ENCODE measurements at places on chromosomes 2 and 18.
A peak's percentile ranks its signal among the peaks of the same experiment; 100 is the strongest.

- DNase-seq: no peak
Observed at GRCh38 chr18:4524096-4524495, 69.0 kb upstream of the DLGAP1 start.

DNA sequence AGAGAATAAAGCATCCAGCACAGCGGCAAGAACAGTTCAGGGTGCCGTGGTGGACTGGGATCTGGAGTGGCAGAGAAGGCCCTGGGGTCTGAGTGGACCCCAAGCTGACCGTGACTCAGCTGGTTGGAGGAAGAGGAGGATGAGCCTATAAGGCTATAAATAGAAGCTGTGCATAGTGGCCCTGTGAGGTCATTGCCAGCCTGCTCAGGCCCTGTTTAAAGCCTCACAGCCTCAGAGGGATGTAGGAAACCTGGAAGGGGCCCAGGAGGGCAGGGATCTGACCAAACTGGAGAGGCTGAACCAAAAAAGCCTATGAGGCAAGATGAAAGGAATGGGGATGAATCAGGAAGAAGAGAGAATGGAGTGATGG is 11.3 kb upstream of the DES start:
- DNase-seq: no peak

DNA sequence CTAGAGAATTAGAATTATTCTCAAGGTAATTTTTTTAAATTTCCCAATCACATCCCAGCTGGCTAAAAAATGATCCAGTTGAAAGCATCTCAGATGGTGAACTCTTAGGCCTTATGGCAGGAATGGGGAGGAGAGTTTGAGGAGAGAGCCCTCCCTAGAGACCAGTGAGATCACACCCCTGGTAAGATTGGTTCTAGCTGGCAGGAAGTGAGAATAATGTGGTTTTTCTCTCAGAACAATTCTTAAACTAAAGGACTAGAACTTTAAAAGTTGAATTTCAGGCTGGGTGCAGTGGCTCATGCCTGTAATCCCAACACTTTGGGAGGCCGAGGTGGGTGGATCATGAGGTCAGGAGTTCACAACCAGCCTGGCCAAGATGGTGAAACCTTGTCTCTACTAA is 120.2 kb downstream of the MYO3B start:
- DNase-seq: no peak

DNA sequence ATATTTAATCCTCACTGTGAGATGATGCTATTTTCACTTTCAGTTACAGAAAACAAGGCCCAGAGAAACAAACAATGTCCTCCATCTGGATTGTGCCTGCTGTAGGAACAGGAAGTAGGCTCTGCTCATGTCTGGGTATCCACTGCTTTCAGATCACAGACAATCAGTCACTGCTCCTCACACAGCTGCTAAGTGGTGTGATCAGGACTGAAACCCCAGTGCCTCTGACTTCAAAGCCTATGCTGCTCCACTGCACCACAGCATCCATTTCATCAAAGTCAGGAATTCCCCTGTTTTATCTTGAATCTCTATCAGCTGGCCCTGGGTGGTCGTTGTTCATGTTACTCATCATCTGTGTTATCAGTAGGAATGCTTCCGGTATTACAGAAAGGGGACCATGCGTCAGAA is 303.8 kb upstream of the TRIB2 start:
- no peak for DNase-seq

GRCh38 chr2:191895743-191896142 is 48.9 kb upstream of the CAVIN2 start:
- DNase-seq: no peak

DNA sequence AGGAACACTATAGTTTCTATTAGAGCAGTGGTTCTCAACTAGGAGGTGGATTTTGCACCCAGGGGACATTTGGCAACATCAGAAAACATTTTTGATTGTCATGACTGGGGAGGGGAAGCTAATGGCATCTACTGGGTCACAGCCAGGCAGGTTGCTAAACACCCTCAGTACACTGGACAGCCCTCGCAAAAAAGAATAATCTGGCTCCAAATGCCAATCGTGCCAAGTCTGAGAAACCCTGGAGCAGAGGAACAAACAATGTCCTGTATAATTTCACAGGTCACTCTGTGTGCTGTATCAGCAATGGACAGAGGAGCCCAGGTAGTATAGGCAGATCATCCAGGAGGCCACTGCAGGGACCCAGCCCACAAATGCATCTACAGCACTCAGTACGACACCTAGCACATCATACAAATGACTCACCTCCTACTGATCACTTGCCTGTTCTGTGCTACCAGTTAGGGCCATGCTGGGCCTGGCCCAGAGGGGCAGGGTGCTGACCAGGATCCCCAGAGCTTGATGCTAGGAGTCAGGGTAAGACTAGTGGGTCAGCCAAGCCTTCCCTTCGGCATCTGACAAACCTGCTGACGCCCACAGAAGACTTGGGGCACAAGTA is 37.6 kb downstream of the SFXN5 start:
- DNase-seq: no peak

DNA sequence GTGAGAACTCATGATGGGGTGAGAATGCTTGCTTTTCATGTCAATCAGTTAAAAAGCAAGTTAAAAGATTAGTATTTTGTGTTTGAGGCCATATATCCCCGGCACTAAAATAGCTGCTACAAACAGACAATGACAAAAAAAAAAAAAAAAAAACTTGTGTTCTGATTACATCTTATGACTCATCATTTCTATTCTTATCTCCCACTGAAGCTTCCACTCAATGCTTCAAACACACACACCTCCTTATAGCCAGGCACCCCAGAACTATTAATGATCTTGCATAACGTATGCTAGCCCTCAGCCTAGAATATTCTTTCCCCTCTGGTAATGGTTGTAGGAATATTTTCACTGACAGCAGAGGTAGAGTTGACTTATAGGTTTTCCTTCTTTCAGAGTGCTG is 778.3 kb downstream of the TRIB2 start:
- no peak for DNase-seq

- DNase-seq: no peak
Observed at GRCh38 chr2:189337656-189338055, 103.6 kb upstream of the WDR75 start.

- DNase-seq: no peak
Observed at GRCh38 chr18:11154368-11154989, 5.1 kb upstream of the PIEZO2 start.

- no peak for DNase-seq
Observed at GRCh38 chr2:195029804-195030654, 627.0 kb upstream of the SLC39A10 start.

DNA sequence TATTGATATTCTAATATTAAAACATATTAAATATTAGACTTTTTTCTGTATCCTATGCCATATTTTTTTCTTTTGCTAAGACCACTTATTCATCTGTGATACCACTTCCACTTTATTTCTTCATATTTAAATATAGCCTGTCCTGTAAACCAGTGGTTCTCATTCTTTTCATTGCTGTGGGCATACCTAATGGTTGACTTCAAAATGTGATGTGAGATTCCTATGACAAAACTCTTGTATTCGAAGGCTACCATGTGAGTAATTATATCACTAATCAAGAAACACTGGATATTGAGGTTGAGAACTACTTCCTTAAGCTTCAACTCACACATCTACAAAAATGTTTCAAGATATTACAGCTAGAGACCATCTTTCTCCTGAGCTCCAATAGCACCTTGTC is 3.6 kb downstream of the SCRN3 start:
- DNase-seq: no peak

- no peak for DNase-seq
Observed at GRCh38 chr2:30365201-30365600, 81.8 kb upstream of the LCLAT1 start.

- DNase-seq: no peak
Observed at GRCh38 chr2:160175169-160176134, 24.6 kb downstream of the ITGB6 start.

- no peak for DNase-seq
Observed at GRCh38 chr2:52776571-52776970, 991.0 kb upstream of the CHAC2 start.

GRCh38 chr2:23609254-23609653 is 224.3 kb downstream of the KLHL29 start:
- DNase-seq: no peak

GRCh38 chr2:42809819-42810120 is 17.4 kb upstream of the HAAO start:
- DNase-seq: peak; percentile 87

GRCh38 chr18:58831606-58832005 is 33.1 kb upstream of the ZNF532 start:
- DNase-seq: no peak

GRCh38 chr18:35711227-35711626 is 129.7 kb downstream of the GALNT1 start:
- no peak for DNase-seq

- DNase-seq: no peak
Observed at GRCh38 chr18:22741318-22741717, 191.8 kb upstream of the RBBP8 start.

GRCh38 chr2:127859712-127860085 is 1.7 kb upstream of the POLR2D start:
- peak; percentile 78 for DNase-seq

DNA sequence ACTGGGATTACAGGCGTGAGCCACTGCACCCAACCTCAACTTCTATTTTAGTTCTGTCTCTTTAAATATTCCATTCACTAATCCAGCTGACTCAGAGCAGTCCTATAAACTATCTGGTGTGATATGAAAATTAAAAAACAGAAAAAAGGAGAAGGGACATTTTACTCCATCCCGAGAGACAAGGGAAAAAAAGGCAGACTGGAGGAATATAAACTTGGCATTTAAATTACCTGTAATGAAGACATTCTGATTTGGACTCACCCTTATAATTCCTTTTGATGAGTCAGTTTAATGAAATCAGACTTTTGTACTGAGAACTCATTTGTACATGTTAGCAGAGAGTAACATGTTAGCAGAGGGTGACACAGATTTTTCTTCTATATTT is 74.8 kb upstream of the RIOK3 start:
- no peak for DNase-seq

- DNase-seq: no peak
Observed at GRCh38 chr18:74511823-74512222, 15.7 kb downstream of the CNDP2 start.

- DNase-seq: no peak
Observed at GRCh38 chr18:30486856-30487255, 555.7 kb downstream of the DSC3 start.

- no peak for DNase-seq
Observed at GRCh38 chr2:126345691-126346090, 310.3 kb upstream of the GYPC start.

- DNase-seq: no peak
Observed at GRCh38 chr2:7857904-7858303, 824.0 kb upstream of the ID2 start.

GRCh38 chr18:40956213-40956612 is 998.8 kb upstream of the PIK3C3 start:
- DNase-seq: no peak

GRCh38 chr2:218323526-218324472 is 31.5 kb upstream of the TMBIM1 start:
- DNase-seq: peak; percentile 85

DNA sequence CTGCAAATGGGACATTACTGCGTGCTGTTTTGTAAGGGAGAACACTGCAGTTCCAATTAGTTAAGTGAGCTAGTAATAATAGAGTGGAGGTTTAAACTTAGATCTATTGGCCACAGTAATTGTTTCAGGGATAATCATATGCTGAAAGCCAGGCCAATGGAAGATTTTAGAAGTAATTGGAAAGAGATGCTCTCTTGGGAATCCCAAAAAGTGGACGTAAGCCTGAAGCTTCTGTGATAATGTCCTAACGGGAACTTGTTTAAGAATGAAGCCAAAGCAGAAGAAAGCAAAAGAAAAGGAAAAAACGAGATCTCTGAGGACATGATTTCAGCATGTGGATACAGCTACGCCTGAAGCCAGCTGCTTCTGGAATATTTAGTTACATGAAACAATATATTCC is 594.6 kb downstream of the SLC4A3 start:
- no peak for DNase-seq

DNA sequence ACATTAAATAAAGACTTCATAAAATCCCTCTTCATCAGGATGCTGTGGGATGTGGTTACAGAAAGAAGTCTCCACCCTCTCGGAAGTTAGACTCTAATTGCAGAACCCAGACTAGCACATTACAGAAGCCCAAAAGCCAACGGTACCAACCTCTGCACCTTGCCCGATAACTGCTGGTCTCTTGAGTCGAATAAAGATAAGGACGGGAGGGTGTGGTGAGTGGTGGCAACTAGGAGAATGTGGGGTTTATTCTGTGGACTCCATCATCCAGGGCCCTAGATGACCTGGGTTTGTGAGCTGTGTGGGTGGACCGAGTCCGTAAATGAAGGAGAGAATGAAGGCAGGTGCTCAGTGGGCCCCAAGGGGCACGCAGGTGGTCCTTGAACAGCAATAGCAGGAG is 462.8 kb upstream of the ID2 start:
- DNase-seq: no peak

- DNase-seq: no peak
Observed at GRCh38 chr2:159637988-159638501, 21.7 kb upstream of the BAZ2B start.

DNA sequence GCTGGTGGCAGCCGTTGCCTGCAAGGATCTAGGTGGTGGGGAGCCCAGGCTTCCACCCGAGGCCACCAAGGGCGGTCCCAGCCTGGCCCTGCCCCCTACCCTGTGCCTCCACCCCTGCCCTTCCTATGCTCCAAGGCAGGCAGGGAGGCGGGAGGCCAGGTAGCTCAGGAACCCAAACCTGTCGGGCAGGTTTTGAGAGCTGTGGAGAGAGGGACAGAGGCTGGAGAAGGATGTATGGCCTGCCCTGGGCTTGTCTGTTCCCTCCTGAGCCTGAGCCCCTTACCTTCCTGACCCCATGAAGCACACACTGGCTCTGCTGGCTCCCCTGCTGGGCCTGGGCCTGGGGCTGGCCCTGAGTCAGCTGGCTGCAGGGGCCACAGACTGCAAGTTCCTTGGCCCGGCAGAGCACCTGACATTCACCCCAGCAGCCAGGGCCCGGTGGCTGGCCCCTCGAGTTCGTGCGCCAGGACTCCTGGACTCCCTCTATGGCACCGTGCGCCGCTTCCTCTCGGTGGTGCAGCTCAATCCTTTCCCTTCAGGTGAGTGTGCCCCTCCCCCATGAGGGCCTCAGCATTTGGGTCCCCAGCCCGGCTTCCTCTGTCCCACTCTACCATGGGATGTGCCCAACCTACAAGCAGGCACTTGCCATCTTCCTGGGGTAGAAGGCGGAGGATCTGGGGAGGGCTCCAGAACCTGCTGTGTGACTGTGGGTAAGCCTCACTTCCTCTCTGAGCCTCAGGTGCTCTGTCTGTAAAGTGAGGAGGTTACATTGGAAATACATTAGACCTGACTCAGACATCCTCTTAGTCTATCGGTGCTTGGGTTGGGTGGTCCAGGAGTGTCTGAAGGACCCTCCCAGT is at the start of gene PROM2:
Gene PROM2, plus strand, starts transcription at position 159 of the 860 bp plus-strand sequence. Its CDS starts 137 bp downstream, at position 296.
- peak; percentile 91 for DNase-seq

All from kidney (tissue), 22 donors.